Stimulated activated naive CD8-positive, alpha-beta T cell treated with anti-CD3 and anti-CD28 coated beads, Interleukin-15, amount 100 ng/mL, for 72 hours (primary cell): ENCODE measurements at places on chromosomes 13 and 19.
A peak's percentile ranks its signal among the peaks of the same experiment; 100 is the strongest.

- DNase-seq = no peak
These were observed 21.1 kb upstream of the POMP start for GRCh38 chr13:28637714-28638355.

- no peak for DNase-seq
These were observed 880.1 kb downstream of the UQCRFS1 start for GRCh38 chr19:28332886-28333285.

- peak; percentile 65 for DNase-seq
These were observed 4.8 kb upstream of the ZNF253 start for GRCh38 chr19:19860756-19861390.

- DNase-seq = no peak
These were observed 479.6 kb downstream of the DIAPH3 start for GRCh38 chr13:59684105-59684504.

DNA sequence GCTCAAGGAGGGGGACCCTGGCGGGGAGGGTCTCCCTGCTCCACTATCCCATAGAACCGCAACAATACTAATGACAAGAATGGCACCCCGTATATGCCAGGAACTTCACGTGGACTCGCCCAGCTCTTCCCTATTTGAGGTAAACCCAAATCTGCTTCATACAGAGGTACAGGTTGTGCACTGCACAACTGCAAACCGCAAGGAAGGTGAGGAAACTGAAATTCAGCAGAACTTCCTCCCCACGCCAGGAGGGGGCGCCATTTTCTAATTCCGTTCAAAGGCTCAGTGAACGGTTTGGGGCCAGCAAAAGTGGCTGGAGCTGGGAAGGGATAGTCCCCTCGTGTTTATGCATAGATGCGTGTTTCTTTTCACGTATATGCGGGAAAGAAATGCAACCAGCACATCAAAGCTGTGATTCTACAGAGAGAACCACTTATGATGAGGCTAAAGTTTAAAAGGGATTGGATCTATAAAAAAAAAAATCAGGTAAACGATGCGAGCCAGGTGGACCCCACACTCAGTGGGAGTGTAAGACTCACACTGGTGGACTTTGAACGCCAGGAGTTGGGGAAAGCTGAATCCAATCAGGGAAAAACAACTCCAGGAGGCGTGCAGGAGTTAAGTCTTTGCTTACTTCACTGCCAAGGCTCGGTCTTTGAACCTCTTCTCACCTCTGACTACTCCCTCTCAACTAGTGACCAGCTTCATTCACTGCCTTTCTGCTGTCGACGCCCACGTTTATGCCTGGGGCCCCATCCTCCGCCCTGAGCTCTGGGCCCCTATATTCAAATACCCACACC, 20.3 kb downstream of the C19orf81 start:
- DNase-seq = peak; percentile 57

DNA sequence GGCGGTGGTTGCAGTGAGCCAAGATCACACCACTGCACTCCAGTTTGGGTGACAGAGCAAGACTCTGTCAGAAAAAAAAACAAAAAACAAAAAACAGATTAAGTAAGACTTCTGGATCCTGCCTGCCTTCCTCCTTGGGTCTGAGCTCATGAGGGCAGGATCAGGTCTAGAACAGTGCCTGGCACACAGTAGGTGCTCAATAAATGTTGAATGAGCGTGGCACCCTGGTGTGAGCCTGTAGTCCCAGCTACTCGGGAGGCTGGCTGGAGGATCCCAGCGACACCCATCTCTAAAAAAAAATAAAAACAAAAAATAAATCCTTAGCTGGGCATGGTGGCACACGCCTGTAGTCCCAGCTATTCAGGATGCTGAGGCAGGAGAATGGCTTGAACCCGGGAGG, 2.8 kb upstream of the CDC37 start:
- no peak for DNase-seq

DNA sequence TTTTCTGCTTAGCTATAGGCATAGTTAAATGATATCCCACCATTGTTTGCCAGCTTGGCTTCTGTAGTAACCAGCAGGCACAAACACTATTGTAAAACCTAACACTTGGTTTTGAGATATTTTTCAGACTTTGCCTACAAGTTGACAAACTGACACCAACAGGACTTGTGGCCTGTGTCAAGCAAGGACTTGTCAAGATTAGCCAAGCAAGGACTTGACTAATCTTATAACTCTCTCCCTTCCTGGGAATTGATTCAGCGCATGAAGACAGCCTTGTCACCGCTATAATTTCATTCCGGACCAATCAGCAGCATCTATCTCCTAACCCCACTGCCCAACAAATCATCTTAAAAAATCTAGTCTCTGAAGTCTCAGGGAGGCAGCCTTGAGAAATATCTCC, 72.7 kb upstream of the SLITRK1 start:
- DNase-seq = no peak

- DNase-seq = no peak
These were observed 7.2 kb downstream of the DNAJC15 start for GRCh38 chr13:43030548-43030947.
